ENCODE measurements at places on chromosomes 2 and 18.

GRCh38 chr2:28991021-28991420 lies 9.9 kb downstream of the TOGARAM2 start:
- DNase-seq, result peak; percentile 45

GRCh38 chr2:166394245-166394644 lies 18.5 kb upstream of the SCN9A start:
- DNase-seq, result no peak

- no peak for DNase-seq
Observed at GRCh38 chr2:75892490-75892889, 181.8 kb upstream of the GCFC2 start.

DNA sequence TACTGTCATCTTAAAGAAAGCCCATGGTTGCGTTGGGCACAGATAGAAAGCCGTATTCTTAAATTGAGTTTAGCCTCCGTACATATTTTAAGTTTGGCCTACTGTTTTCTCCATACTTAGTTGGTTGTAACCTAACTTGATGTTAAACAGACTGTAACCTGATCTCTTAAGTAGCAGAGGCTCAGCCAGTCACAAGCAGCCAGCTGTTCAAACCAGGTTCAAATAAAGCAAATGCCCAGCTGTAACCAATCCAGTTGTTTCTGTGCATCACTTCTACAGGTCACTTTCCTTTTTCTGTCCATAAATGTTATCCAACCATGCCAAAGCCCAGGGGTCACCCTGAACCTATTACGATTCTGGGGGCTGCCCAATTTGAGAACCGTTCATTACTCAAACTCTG lies 10.0 kb upstream of the THADA start:
- DNase-seq, result no peak

GRCh38 chr2:112916145-112916571 lies 5.2 kb downstream of the IL37 start:
- DNase-seq, result no peak

GRCh38 chr18:32507093-32507492 lies 36.4 kb upstream of the GAREM1 start:
- DNase-seq, result no peak

- DNase-seq, result no peak
Observed at GRCh38 chr2:84959566-84960506, 11.1 kb upstream of the KCMF1 start.

DNA sequence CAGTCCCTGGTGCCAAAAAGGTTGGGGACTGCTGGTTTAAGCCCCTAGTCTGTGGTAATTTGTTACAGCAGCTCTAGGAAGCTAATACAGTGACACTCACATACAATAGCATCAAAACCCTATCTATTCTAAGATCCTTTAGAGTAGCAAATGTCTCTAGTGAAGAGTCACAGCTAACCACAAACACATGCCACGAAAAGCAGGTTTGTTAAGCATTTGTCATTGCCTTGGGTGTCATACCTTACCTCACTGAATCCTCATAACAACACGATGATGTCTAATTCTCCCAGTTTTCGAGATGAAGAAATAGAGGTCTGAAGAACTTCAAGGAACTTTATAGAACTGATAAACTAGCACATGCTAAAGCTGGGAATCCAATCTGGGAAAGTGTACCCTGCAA lies 29.6 kb upstream of the RNF152 start:
- no peak for DNase-seq

DNA sequence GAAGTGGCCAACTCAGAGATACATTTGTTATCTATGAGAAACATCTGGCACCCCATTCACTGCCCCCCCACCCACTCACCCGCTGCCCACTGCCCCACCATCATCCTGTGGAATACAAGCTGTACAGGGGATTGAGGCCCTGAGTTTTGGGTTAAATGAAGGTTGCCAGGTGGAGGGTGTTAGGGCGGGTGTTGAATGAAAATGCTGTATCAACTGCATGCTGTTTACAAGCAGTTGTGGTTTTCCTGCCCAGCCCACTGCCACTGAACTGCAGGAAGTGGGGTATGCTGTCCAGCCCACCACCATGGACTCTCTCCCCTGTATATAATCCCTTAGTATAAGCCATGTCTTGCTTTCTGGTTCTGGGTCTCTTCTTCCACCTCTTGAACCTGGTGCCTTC lies 481.9 kb downstream of the METTL4 start:
- no peak for DNase-seq

DNA sequence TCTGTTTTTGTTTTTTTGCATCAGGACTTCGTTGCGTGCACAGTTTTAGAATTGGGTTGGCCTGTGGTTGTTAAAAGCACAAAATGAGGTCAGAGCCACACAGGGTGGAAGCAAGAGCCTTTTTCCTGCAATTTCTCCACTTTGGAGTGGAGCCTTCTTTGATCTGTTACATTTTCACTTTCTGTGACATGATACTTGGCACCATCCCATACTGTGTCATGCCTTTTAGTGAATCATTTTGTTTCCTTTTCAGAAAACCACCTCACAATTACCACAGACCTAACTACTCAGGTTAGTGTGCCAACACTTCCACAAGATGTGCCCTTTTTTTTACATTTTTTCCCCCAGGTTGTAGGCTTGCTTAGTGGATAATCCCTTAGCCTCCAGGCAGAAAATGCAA lies 32.5 kb downstream of the MERTK start:
- DNase-seq, result no peak

DNA sequence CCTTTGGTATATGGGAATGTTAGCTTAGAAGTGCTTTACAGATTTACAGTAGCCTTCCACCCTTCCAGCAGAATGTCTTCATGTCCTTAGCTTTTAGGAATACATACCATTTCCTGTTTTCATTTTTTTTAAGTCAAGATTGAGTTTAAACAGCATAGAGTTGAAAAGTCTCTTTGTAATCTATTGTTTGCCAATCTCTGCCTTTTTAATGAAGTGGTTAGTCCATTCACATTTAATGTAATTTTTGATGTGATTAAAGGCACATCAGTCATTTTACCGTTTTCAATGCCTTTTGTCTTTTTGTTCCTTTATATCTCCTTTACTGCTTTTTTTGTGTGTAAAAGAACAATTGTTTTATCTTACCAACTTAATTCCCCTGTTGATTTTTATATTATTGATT lies 233.4 kb upstream of the SMIM21 start:
- DNase-seq, result no peak

- no peak for DNase-seq
Observed at GRCh38 chr2:54514822-54515569, 58.9 kb downstream of the SPTBN1 start.

- no peak for DNase-seq
Observed at GRCh38 chr2:43391878-43392215, 165.4 kb upstream of the ZFP36L2 start.

DNA sequence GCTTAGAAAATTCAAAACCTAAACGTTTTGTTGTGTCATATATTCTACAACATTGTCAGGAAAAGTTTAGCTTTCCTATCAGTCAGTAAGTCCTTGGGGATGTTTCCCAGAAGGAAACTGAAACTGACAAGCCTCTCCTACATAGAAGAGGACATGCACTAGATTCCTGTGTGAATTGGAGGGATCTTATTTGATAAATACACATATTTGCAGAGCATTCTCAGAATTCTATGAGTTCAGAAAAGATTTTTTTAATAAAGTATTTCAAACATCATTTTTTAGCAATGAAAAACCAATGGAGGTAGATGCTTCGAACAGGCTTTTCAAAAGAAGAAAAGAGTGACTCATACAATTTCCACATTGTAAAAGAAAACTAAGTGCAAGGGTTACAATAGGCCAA lies 1706.7 kb downstream of the SUCLG1 start:
- DNase-seq, result no peak

DNA sequence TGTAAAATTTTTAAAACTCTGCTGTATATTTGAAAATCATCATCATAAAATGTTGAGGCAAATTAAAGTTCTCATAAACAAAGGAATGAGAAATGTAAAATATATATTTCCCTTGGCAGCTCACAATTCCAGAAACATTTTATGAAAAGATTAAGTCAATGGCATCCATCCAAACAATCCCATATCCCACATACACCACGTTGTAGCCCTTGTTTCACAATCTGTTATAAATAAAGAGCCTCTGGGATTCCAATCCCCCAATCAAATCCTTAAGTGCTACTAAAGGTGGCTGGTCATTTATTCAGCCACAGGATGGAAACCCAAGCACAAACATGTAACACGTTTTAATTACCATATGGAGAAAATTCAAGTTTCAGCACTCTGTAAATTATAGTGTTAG lies 51.7 kb downstream of the GFPT1 start:
- no peak for DNase-seq

- DNase-seq, result no peak
Observed at GRCh38 chr2:238985041-238985729, 137.3 kb downstream of the TWIST2 start.

GRCh38 chr18:48897531-48897930 lies 53.2 kb downstream of the SMAD7 start:
- no peak for DNase-seq
